NCI-H1105 (cell line): ENCODE measurements at places on chromosomes 12 and 14.
A peak's percentile ranks its signal among the peaks of the same experiment; 100 is the strongest.

DNA sequence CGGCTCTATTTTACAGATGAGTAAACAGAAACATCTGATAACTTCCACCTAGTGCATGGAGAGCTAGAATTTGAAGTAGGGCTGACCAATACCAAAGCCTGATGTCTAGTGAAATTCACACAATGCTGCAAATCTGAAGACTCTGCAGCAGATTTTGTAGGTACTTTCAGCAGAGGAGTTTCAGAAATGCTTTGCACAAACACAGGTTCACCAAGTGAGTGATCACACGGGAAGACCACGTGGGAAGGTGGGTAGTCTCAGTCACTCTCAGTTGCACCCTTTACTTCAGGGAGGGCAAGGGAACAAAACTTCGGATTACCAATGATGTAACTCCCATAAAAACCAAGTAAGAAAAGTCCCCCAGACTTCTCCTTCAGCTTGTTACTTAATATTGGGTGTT, 63.3 kb upstream of the DAAM1 start:
- no peak for DNase-seq

DNA sequence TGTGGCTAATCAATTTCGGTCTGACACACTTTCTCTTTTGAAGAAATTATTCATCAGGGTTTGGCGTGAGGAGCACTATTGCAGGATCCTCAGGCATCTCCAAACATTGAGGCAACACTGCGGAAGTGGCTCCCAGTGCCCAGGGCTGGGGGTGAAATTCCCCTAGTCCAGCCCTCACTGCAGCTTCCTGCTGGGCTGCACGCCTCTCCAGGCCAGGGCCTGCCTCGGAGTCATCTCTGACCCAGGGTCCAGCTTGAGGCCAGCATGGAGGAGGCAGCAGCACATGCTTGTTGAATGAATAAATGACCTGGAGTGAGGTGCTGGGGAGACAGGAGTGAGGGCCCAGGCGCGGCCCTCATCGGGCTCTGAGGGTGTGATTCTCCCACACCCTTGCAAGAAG, 36.0 kb upstream of the TDRD9 start:
- DNase-seq = no peak

DNA sequence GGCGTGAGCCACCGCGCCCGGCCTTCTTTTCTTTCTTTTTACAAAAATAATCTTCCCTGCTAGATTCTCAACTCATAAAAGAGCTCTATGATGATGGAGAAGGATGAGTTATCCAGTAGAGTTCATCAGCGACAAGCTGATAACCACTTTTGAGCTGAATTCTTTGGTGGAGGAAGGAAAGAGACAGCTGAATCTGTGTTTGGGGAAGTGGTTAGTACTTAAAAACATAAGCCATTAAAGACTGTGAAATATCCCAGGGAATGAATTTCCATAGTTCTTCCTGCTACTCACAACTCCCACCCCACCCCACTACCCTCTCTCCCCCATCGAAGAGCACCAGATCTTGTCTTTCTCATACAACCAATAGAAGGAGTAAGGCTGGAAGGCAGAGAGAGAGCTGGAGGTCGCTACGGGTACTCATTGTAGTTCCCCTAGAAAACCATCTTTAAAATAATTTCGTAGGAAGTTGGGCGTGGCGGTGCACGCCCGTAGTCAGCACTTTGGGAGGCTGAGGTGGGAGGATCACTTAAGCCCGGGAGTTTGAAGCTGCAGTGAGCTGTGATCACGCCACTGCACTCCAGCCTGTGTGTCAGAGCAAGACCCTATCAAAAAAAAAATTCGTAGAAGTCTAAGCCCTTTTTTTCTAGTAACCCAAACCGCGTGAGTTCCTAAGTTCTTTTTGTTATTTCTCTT, 647 bp upstream of the ESPL1 start:
- DNase-seq = no peak

- DNase-seq = no peak
Measured at GRCh38 chr12:130981911-130982310, 28.2 kb downstream of the ADGRD1 start.

DNA sequence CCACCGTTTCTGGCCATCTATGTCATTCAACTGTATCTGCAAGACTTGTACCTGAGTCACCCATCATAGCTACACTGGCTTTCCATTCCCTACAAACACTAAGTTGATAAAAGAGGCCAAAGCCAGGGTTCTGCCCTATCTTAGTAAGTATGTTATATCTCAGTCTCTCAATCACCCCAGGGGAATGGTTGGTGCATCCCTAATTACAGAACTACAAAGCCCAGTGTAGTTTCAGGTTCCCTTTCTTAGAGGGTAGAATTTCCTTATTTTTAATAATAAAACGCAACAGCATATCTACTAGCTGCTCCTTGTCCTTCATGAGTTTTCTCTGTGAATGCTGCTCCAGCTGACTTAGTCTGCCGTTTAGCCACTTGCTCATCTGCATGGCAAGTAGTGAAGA, 57.6 kb downstream of the ST8SIA1 start:
- DNase-seq = no peak

- no peak for DNase-seq
Measured at GRCh38 chr14:61662437-61663311, 32.6 kb upstream of the HIF1A start.

GRCh38 chr14:23154964-23155587, 28.4 kb downstream of the SLC7A8 start:
- DNase-seq = no peak

- no peak for DNase-seq
Measured at GRCh38 chr12:96419576-96420276, 19.5 kb upstream of the CDK17 start.

DNA sequence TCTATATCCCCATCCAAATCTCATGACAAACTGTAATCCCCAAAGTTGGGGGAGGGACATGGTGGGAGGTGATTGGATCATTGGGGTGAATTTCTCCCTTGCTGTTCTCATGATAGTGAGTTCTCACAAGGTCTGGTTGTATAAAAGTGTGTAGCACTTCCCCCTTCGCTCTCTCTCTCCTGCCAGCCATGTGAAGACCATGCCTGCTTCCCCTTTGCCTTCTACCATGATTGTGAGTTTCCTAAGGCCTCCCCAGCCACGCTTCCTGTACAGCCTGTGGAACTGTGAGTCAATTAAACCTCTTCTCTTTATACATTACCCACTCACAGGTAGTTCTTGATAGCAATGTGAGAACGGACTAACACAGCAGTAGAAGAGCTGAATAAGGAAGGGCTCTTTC, 62.6 kb upstream of the VASH1 start:
- no peak for DNase-seq

GRCh38 chr14:99928963-99929362, 135.8 kb downstream of the EML1 start:
- DNase-seq = no peak

- DNase-seq = no peak
Measured at GRCh38 chr14:96051231-96051630, 12.1 kb downstream of the C14orf132 start.

DNA sequence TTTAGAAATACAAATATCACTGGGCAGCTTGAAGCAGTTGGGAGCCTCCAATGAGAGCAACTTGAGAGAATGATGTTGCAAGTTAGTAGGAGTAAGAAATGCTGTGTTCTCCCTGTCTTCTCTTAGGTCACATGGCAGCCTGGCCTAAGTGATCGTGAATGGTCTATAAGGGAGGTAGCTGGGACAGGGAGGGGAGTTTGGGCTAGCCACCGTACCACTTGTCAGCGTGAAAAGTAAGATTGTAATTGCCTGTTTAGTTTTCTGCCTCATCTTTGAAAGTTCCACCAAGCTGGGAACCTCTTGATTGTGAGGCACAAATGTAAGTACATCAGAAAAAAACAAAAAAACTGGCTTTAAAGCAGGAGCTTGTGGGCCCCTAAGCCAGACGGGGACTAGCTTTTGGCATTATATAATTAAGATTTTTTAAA, 36.4 kb downstream of the MDM2 start:
- DNase-seq = no peak

DNA sequence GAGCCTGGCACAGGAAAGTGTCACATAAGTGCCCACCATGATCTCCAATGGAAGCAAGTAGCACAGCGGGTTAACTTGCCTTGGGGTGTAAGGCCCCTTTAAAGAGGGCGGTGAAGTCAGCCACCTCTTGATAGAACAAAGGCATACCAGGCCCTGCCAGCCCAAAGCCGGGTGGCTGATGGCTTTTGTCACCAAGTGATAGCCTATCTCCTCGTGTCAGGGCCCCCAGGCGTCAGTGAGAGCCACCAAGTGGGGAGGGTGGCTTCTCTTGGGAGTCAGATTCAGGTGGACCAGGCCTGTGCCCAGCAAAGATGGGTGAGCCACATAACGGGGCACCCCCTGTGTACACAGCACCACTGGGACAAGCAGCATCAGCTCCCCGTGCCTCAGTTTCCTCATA, 8.3 kb upstream of the MYL2 start:
- DNase-seq = no peak

- no peak for DNase-seq
Measured at GRCh38 chr12:58387199-58387598, 445.8 kb downstream of the ATP23 start.

GRCh38 chr14:95495538-95496025, 20.9 kb downstream of the SYNE3 start:
- no peak for DNase-seq

DNA sequence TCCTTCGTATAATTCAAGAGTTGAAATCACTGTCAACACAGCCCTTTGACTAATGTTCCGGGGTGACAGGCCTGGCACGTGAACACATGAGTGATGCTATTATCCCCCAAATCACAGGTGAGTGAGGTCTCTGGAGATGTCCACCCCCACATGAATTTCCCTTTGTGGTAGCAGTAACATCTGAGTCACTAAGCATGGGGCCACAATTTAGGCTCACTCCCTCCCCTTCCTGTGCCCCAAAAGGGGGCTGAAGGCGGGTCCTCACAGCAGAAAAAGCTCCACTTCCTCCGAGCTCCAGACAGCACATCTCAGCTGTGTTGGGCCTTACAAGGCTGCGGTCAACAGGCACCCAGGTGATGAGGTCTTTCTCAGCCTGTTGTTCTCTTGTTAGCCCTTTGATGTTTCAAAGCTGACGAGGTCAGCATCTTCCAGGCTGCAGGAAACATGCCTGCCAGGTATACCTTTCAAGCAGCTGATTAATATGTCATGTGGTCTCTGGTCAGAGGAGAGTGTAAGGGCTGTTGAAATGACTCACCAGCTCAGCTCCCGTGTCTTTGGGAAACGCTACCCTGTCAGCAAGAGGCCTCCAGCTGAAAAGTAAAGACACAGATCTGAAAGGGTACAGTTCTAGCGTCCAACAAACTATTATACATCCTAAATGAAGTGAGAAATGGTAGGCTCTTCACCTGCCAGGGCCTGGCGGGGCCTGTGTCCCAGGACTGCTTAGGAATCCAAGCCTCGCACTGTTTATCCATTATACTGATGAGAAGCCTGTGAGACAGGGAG, 107.3 kb downstream of the ZFP36L1 start:
- DNase-seq = no peak

DNA sequence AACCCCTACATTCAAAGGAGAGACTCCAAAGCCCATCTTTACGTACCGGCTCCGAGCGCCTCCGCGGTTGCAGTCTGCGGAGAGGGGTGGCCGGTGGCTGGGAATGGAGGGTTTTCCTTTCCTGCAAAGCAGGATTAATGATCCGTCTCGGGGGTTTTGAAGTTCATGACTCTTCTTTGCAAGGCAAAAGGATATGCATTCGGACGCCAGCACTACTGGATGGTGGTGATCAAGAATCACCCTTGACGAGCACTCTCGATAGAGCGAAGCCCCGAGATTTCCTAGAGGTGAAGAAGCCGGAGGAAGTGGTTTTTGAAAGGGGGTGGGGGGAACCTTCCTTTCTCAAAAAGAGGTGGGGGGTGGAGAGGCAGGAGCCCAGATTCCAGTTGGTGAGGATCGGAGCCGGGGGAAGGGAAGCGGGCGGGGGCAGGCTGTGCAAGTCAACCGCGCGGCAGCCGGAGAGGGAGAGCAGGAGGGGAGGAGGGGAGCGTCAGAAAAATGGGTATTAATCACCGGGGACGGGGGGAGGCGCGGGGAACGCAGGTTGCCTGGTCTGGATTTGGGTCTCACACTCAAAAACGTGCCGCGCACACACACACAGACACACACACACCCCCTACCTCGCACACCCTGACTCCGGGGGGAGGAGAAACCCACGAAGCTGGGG, at the start of gene GRIN2B:
Gene GRIN2B (minus strand): TSS at position 307 of the 667 bp plus-strand sequence. CDS start 115,394 bp downstream, outside the sequence.
- DNase-seq = no peak

GRCh38 chr12:92362785-92363184, 217.1 kb upstream of the BTG1 start:
- DNase-seq = no peak

DNA sequence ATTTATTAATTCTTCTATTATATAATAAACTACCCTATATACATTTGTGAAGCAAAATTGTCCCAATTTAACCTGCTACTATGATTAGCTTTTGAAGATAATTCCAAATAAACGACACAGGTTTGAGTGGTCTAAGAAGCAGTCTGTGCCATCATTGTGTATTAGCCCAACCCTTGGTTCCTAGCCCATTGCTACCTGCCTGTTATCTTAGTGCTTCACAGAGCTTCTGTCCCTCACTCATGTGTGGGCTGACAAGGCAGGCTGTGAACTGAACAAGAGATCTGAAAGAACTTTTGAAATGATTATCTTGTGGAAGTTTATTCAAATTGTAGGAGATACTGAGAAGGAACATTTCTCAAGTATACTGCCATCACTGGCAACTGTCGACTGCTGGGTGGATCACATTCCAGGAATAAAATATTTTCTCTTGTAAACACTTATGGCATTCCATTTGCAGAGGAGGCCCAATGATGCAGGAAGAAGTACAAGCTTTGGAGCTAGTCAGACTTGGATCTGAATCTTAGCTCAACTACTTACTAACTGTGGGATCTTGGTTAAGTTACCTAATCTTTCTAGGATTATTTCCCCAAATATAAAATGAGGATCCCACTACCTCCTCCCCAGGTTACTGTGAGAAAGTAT, 7.8 kb upstream of the MTERF2 start:
- DNase-seq = no peak

GRCh38 chr12:126727218-126728075, 1539.5 kb upstream of the TMEM132C start:
- DNase-seq = no peak

- DNase-seq = no peak
Measured at GRCh38 chr14:42961509-42961908, 1354.8 kb downstream of the LRFN5 start.

- DNase-seq = no peak
Measured at GRCh38 chr14:93960108-93960475, 16.3 kb downstream of the ASB2 start.

DNA sequence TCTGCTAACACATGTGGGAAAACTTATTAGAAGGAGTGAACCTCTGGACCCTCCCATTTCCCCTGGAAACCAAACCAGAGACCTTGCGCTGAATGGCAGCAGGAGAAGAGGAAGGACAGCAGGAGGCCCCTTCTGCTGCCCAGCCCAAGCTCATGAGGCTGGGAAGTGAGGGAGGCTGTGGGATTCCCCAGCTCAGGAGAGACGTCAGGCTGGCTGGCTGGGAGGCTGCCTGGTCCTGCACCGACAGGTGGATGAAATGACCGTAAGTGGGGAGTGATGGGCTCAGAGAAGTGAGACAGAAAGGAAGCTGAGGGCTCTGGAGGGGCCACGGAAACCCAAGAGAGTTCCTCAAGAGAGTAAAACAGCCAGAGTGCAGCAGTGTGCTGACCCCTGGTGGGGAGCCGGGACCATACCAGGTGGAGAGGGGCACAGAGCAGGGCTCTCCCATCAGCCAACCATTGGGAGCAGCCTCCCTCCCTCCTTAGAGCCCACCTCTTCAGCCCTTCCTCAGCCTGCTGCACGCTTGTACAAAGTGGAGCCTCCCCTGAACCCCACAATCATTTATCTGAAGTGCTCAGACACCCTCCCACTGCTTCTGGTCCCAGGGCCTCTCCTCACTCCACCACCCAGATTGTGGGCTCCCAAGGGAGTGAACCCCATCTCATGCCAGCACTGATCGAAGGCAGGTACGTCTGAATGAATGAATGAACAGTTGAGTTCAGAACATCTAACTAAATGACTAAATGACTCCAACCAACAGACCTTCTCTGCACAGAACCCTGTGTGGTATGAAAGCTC, 14.0 kb downstream of the TAMALIN start:
- peak; percentile 17 for DNase-seq
